ENCODE measurements at places on chromosomes 3 and 15.

DNA sequence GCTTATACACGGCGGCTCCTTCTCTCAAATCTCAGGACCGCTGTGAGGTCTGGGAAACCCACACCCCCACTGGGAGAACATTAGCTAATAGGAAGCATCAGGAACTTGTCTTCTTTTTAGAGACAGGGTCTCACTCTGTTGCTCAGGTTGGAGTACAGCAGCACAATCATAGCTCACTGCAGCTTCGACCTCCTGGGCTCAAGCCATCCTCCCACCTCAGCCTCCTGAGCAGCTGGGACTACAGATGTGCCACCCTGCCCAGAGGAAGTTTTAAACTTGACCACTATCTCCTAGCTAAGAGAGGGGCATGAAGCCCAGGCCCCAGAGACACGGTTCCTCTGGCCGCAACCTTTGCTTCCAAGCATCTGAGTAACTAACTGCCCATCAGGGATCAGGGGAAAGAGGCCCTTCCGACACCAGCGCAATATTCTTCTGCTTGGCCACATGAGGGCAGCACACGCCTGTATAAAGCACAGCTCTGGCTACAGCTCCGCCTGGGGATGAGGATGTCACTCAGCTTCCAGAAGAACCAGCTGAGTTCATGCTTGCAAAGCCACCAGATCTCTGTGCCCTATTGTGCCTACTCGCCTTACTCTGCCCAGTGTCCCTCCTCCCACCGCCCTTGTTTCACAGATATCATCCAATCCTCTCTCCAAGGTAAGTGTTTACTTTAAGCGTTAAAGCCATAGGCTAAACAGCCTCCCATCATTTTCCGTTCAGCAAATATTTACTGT is 57.6 kb upstream of the SLC6A11 start:
- DNase-seq = peak; percentile 61

DNA sequence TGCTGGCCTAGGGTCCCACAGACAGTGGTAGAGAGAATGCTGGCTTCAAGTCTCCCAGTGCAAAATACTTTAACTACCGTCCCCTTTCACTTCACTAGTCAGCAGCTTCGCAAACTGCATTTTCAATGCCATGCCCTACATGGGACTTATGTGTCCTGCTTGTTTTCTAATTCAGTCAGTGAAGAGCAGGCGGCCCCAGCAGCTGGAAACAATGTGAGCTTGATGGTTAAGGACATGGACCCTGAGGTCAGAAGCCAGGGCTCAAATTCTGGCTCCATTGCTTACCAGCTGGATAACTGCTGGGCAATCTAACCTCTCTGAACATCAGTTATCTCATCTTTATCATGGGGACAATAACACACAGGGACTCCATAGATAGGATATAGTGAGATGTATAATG is 58.4 kb downstream of the SLC12A8 start:
- no peak for DNase-seq

- DNase-seq = no peak
Measured at GRCh38 chr3:156352728-156353127, 202.2 kb downstream of the SSR3 start.

GRCh38 chr3:46076606-46077005 is 49.3 kb upstream of the XCR1 start:
- no peak for DNase-seq

- no peak for DNase-seq
Measured at GRCh38 chr3:65479990-65480389, 558.7 kb downstream of the MAGI1 start.

DNA sequence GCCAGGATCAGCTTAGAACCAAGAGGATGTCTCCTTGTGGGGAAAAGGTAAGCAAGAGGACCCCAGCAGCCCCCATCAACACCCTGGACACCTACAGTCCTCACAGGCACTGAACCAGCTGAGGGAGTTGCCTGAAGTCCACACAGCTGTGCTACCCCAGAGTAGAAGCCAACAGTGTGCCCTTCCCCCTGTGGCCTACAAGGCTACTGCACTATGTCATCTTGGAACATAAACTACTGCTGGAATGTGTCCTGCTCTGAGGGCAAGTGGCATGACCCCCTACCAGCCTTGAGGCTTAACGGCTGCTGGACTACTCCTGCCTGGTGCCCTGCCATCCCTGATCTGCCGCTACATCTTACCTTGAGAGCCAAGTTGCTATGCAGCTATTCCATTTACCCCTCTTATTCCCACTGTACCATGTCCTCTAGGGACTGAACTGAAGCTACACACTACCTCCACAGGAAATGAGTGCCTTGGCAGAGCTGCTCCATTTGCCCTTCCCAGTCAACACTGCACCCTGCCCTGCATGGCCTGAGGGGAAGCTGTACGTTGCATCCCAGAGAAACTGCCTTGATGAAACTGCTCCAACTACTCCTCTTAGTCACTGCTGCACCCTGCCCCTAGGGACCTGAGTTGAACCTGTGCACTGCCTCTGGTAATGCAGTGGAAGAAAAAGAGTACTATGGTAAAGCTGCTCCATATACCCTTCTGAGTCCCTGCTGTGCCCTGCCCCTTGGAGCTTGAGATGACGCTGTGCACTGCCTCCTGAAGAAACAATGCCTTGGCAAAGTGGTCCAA is 40.2 kb upstream of the ATP13A5 start:
- DNase-seq = no peak

Measured in right cardiac atrium (tissue), 5 donors.